Esophagus squamous epithelium (tissue), 5 donors: ENCODE measurements at places on chromosomes 13 and 19.

- no peak for DNase-seq
These were observed 4.3 kb downstream of the NDUFS7 start for GRCh38 chr19:1387684-1388636.

DNA sequence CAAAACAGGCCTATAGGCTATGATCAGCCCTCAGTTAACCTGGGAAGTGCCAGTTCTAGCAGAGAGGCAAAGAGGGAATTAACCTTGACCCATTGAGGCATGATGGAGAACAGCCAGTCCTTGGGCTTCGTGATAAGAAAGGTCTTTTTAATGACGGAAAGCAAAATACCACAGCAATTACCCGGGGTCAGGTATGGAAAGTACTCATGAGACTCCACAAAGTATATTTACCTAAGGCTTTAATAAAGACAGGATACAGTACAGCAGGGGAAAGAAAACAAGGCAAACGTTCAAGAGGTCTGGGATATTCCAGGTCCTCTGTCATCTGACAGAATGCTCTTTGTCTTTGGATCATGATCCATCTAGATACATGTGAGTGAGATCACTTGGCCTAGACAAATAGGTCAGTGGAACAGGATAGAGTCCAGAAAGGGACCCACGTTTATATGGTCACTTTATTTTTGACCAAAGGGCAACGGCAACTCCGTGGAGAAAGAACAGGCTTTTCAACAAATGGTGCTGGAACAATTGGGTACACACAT is 52.2 kb downstream of the WDFY2 start:
- DNase-seq, result no peak

DNA sequence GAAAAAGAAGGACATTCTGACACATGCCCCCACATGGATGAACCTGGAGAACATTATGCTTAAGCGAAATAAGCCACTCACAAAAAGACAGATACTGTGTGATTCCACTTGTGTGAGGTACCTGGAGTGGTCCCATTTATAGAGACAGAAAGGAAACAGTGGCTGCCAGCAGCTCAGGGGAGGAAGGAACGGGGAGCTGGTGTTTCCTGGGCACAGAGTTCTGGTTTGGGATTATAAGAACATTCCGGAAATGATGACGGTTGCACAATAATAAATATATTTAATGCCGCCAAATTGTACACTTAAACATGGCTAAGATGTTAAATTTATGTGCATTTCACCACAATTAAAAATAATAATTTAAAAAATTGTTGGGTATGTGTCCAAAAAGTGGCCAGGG is 33.0 kb downstream of the SERP2 start:
- no peak for DNase-seq

DNA sequence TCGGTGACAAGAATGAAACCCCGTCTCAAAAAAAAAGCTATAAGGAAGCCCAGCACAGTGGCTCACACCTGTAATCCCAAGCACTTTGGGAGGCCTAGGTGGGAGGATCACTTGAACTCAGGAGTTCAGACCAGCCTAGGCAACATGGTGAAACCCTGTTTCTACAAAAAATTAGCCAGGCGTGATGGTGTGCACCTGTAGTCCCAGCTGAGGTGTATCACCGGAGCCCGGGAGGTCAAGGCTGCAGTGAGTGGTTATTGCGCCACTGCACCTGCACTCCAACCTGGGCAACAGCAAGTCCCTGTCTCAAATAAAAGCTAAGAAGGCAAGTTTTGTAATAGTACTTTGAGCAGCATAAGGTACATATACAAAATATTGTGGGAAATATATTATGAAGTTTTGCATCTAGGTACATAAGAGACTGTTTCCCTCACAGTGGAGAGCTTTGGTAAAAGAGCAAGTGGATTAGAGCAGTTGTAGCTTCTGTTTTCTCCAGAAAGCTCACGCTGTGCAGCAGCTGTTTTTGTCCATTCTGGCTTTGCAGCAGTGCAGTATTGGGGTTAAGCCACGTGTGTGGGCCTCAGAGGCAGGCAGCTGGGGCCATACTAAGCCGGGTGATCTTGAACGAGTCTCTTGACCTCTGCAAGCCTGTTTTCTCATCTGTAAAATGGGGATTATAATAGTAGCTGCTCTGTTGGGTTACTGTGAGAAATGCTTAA is 35.4 kb downstream of the ARHGAP35 start:
- DNase-seq, result no peak

- DNase-seq, result no peak
These were observed 1.2 kb downstream of the GJB2 start for GRCh38 chr13:20191311-20192157.

DNA sequence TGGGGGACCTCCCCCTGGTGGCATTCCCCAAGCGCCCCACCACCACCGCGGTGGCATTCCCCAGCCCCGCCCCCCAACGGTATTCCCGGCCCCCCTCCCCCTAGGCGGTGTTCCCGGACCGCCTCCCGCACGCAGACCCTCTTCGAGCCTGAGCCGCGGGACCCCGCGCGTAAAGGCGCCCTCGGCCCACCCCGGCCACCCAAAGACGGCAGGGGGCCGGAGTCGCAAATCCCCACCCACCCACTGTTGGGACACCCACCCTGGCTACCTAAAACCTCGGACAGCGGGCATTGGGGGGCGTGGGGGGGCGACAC is 22.4 kb downstream of the OLFM2 start:
- DNase-seq, result no peak

DNA sequence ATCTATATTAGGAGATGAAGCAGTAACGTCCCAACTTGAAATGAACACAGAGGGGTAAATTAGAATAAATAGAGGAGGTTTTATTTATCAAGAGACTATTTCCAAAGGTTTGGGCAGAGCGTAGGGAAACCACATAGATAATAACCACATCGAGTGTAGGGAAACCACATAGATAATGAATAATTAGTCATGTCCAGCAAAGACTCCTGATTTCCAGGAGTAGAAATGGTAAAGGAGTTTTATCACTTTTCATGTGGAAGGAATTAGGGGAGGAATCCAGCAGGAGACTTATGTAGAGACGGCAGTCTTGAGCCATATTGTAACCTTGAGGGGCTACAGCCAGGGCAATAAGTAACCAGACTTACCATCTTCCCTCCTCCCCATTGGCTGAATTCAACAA is 136.3 kb upstream of the CSNK1A1L start:
- no peak for DNase-seq

DNA sequence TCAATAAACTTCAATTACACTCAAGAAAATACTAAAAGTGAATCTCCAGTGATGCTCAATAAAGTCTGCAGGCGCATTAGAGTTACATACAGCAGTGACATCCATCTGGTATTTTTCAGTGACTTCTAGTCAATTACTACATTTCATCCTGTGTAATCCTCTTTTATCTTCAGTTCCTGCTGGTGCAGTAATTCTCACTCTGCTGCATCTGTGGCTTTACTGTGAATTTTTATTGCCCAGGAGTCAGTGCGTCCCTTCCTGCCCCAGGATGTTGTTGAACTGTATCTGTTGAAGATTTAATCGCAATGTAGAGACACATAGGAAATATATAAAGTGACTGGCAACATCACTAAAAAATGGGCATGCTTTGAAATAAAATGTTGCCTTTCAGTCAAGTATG is 196.3 kb upstream of the TMTC4 start:
- no peak for DNase-seq

- no peak for DNase-seq
These were observed 8.3 kb upstream of the METTL21C start for GRCh38 chr13:102702965-102703725.

- DNase-seq, result no peak
These were observed 63.5 kb downstream of the TUBA3C start for GRCh38 chr13:19117913-19118739.
